SHP77 (cell line): ENCODE measurements at places on chromosomes 12 and 14.

DNA sequence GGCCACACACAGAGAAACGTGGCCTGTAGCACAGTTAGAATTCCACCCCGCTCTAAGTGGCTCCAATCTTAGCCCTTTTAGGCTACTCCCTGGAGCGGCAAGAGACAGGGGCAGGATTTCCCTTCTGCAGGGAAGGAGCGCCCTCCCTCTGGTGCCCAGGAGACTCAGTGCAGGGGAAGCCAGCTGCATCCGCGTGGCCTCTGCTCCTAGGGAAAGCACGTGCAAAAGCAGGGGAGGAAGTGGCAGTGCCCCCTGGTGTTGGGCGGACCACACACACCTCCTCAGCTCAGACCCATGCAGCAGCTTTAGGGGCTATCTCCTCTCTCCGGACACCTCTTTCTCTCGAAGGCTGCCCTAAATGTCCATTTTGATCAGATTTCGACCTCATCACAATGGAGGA is 50.0 kb downstream of the SPRING1 start:
- DNase-seq = peak; percentile 78

DNA sequence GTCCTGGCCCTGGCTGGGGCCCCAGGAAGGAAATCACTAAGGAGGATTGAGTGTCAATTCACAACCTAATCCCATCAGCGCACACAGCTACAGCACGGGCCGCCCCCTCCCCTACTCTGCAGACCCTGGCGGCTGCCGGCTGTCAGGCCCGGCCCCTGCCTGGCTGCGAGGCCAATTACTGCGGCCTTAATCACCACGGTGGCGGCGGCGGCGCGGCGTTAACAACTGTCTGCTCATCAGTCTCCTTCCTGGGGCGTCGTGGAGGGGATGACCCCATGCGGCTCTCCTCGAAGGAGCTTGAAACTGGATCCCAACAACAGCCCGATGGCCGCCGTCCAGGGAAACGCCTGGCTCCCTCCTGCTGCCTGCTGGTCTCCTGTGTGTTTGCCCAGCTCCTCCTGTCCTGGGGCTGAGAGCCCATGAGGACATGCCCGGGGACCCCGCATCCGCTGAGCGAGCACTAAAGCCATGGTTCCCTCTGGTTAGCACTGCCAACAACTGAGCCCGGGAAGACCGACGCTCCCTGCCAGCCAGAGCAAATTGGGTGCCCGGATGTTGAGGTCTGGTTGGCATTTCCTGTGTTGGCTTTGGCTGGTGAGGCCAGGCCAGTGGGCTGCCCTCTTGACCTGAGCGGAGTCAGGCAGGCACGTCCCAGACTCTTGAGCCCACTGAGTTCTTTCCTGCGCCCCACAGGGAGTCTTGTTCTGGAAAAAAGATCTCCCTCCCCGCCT is 21.8 kb upstream of the EIF2B2 start:
- DNase-seq = no peak

GRCh38 chr12:119940897-119941296 is 48.1 kb upstream of the BICDL1 start:
- DNase-seq = peak; percentile 36

GRCh38 chr12:131834798-131835615 is 6.8 kb downstream of the MMP17 start:
- DNase-seq = no peak

DNA sequence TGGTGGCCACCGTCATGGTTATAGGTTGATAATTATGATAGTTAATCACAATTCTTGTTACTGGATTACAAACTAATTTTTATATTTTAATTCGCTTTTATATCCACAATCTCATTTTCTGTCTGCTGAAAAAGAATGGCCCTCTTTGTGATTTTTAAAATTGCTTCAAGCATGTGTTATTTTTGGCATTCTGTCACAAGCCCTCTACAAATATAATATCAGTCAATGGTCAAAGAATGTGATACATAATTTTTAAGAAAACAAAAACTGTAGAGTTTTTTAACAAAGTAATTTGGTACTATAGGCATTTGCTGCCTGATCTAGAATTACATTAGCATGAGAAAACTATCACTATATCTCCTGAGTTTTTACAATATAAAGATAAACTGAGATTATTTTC is 352.0 kb upstream of the TMTC1 start:
- no peak for DNase-seq

DNA sequence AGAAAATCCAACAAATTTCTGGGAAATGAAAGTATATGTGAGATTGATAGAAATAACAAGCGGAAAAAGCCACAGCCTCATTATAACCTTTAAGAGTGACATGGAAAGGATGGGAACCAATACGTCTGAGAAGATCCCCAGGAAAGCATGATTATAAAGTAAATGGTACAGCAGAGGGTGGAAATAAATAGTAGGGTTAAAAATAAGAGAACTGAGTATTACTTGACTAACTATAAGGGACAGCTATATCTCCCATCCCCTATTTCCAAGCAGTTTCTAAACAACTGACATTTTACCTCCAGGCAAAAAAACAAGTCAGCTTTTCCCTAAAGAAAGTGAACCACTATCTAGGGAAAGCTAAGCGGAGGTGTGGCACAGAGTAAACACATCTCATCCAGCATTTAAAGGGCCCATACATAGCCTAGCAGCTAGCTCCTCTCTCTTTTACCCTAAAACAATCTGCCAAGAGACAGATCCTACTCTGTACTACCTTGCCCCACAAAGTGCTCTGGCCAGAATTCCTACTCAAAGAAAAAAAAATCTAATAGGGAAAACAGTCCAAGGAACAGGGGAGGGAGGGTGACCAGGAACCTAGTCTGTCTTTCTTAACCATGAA is 11.2 kb downstream of the OSBPL8 start:
- DNase-seq = no peak
